Activated B cell treated with CpG ODN at 0.5 μM for 24 hours (primary cell): ENCODE measurements at places on chromosomes 11 and 22. TPM values are rescaled to one million over a fixed set of nuclear protein-coding genes. Genes with fewer than 3 reads are reported as not detected.

DNA sequence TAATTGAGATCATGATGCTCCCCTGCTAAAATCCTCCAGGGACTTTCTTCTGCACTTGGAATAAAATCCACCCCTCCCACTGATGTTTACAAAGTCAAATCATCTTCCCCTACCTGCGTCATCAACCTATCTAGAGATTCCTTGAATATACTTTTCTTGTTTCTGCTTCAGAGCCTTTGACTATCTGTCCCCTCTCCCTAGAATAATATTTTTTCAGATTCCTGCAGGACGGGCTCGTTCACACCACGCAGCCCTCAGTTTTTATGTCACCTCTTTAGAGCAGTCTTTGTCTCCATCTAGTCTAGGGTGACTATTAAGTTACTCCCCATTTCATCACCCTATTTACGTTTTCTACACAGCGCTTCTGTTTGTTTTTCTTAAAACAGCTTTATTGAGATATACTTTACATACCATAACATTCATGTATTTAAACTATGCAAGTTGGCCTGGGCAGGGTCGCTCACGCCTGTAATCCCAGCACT is 94.8 kb upstream of the SESN3 start:
- no peak overlapping the region for H3K27ac ChIP-seq
- DNase-seq = no peak
- no peaks in the 10 kb centered on the region for H3K27me3 ChIP-seq
- H3K36me3 ChIP-seq = no peaks in the 10 kb centered on the region

The TRIM22 gene
- 244 and 255 TPM in 2 replicates for total RNA-seq

The ALX4 gene
- not detected in 2 replicates for total RNA-seq

- H3K4me1 ChIP-seq = no peaks in the 10 kb centered on the region
- no peak overlapping the region for H3K27ac ChIP-seq
- H3K27me3 ChIP-seq = peaks cover 4% of the 10 kb centered on the region
- no peak for DNase-seq
- H3K36me3 ChIP-seq = no peaks in the 10 kb centered on the region
Observed at GRCh38 chr11:7775689-7776088, 21.1 kb downstream of the OR5P2 start.

- peaks cover 11% of the 10 kb centered on the region for H3K4me1 ChIP-seq
- H3K27me3 ChIP-seq = peaks cover 29% of the 10 kb centered on the region
- no peak for DNase-seq
- no peak overlapping the region for H3K4me3 ChIP-seq
Observed at GRCh38 chr11:122099374-122100036, 16.5 kb downstream of the BLID start.

DNA sequence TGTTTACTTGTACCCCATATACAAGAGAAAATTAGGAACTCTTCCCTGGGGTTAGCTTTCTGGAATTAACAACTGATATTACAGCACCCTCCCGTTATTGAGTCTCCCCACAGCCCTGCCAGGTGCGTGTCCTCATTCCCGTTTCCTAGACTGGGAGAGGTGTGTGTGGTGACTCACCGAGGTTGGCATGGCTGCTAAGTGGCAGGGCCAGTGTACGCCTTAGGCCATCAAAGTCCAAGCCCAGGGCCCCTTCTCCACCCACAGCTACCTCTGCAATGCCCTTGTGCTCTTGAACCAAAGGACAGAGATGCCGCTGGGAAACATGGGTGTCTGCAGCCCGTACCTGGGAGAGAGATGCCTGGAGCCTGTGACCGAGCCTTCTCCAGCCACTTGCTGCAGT is 12.3 kb downstream of the IFT27 start:
- H3K27ac ChIP-seq = no peak overlapping the region
- H3K36me3 ChIP-seq = peaks cover 35% of the 10 kb centered on the region
- H3K4me3 ChIP-seq = no peak overlapping the region
- no peaks in the 10 kb centered on the region for H3K4me1 ChIP-seq
